Right forelimb (tissue), 1 donor: ENCODE measurements at places on chromosomes 16 and 17.

DNA sequence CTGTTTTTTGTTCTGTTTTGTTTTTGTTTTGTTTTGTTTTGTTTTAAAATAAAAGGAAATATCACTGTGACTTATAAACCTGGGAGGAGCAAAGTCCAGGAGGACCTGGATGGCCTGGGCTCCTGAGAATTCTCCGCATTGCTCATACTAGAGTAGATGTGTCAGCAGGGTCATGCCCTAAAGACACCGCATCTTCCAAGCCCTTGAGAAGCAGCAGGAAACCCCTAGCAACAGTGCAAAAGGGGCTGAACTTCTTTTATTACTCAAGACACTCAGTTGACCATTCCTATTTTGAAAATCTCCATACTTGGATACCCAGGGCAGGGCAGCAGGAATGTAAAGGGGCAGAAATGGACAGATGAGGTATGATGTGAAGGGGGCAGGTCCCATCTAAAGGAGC lies 51.8 kb downstream of the SYT17 start:
- no peak for DNase-seq

GRCh38 chr16:49554681-49555080 lies 181.1 kb downstream of the C16orf78 start:
- no peak for DNase-seq

GRCh38 chr16:80015566-80015965 lies 415.0 kb upstream of the MAF start:
- DNase-seq, result no peak

DNA sequence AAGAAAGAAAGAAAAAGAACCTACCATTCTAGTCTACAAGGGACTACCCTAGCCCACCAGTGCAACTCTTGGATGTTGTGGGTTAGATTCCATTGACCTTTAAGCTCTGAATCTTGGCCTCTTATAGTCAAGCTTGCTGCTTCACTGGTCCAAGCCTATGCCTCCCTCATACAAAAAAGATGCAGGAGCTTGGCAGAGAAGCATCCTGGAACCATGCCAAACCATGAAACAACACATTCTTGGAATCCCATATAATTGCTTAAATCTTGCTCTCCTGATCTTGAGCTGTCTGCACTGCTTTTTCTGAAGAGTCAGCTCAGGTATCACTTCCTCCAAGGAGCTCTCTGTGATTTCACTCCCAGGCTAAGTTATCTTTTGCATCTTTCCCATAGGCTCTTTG lies 117.9 kb upstream of the GPR139 start:
- DNase-seq, result no peak

- no peak for DNase-seq
Measured at GRCh38 chr17:69732272-69732918, 317.9 kb downstream of the MAP2K6 start.

- DNase-seq, result no peak
Measured at GRCh38 chr16:8869212-8869987, 594 bp upstream of the CARHSP1 start.

GRCh38 chr16:21097151-21097550 lies 53.5 kb downstream of the DNAH3 start:
- no peak for DNase-seq

GRCh38 chr17:31111183-31111582 lies 16.4 kb downstream of the NF1 start:
- DNase-seq, result no peak
